Stimulated activated CD4-positive, alpha-beta T cell treated with anti-CD3 and anti-CD28 coated beads, Interleukin-1b, Interleukin-23, amount 100 ng/mL, for 48 hours (primary cell): ENCODE measurements at places on chromosomes 5 and 9.
A peak's percentile ranks its signal among the peaks of the same experiment; 100 is the strongest.

DNA sequence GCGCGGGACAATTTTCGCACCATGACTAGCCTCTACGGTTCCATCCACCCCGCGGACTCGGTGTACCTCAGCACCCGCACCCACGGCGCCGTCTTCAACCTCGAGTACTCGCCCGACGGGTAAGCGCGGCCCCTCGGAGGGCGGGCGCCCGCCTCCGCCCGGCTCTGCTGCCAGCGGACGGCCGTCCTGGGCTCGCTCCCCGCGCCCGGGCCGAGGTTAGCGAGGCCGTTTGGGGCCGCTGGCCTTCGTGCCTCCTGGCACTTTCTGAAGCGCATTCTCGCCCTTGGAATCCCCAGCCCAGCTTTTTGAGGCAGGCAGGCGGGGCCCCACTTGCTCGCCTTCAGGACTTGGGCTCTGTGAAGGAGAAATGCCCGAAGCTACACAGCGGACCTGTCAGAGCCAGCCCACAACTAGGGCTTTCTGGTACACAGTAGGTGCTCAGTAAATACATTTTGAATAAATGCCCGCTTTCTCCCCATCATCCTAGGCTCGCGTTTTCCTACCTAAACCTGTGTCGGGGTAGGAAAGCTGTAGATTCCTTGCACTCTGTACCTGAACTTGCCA, 772 bp downstream of the DCAF10 start:
- DNase-seq: peak; percentile 24

DNA sequence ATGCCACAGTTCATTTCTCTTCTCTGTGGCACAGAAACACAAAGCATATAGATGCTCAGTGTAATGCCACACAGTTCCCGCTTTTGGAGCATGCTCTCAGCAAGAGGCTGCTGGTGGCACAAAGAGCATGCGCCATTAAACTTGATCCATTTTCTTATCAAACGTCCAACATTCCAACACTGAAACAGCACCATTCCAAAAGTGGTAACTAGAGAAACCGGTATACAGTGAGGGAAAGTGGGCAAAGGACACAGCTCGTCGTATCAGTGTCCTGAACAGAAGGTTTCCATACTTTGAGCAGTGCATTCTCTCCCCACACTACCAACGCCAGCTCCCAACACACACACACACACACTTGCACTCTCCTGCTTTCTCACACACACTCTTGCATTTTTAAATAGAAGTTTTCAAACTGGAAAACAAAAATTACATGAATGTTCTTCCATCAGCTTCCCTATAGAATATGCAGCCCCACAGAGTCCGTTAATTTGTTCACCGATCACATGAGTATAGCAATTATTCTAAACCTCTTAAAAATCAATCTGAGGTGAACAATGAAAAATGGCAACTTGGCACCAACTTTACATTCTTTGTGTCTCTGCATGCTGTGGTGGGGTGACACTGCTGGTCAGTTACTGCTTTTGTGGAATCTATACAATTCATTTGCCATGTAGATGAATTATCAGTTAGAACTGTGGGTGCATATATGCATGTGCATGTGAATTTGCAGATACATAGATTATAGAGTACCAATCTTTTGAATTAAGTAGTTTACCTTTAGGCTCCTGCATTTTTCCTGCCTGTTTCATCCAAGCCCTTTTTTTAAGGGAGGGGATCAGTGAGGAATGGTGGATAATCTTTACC, 5.7 kb downstream of the NFIB start:
- DNase-seq: no peak

DNA sequence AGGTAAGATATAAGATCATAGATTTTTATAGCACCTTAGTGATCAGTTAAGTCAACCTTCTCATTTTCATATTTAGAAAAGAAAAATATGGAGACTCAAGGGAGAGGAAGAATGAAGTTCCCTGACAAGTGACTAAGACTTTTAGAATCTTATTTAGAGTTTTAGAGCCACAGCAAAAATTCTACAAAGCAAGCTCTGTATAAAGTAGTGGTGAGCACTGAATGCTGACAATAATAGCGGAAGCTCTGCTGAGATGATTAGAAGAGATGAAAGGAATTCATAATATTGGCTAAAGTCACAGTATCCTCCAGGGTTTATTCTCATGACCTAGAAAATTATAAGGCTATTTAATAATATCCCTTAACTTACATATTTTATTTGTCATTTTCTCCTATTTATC, 316.0 kb downstream of the PDE4D start:
- no peak for DNase-seq

- DNase-seq: no peak
Measured at GRCh38 chr5:177604116-177604521, 4.2 kb downstream of the B4GALT7 start.

- DNase-seq: no peak
Measured at GRCh38 chr5:161572914-161573313, 26.4 kb upstream of the GABRB2 start.

DNA sequence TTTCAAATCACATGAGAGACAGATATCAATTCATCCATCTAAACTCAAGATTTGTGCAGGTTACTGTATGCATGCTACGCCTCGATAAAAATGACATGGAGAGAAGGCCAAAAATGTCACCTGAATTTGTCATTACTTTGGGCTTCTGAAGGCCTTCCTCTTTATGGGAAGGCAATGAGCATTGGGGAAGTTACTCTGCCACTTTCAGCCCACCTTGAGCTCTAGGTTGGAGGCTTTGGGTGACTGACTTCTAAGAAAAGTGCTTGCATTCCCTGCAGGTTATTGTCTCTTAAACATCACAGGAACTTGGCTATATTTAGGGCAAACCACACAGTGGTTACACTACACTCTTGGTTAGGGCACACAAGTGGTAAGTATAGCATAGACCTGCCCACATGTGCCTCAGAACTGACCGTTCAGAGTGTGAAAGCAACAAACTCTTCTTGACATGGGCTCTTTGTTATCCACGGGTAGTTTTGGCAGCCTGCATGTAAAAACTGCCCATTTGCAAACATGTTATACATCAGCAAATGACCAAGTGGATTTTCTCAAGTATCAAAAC, 169.5 kb downstream of the ZNF608 start:
- DNase-seq: no peak

- no peak for DNase-seq
Measured at GRCh38 chr9:128735373-128735772, 11.4 kb upstream of the ZDHHC12 start.

DNA sequence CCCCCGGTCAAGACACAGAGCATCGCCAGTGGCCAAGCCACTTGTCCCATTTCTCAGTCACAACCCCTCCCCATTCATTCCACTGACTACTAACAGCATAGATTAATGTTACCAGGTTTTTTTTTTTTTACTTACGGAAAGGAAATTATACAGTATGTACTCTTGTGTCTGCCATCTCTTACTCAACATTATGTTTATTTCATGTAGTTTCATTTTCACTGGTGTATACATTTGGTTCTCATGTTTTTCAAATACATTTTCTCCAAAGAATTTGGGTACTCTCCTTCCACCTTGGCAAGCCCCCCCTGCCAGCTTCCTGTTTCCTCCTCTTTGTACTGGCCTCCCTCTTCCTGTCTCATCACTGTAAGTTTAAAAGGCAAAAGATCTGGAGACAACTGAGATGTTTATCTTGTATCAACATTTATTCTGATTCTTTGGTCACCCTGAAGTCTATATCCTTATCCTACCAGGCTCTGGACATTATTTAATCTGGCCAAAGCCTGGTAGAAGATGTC, 207.3 kb downstream of the SAXO1 start:
- no peak for DNase-seq

DNA sequence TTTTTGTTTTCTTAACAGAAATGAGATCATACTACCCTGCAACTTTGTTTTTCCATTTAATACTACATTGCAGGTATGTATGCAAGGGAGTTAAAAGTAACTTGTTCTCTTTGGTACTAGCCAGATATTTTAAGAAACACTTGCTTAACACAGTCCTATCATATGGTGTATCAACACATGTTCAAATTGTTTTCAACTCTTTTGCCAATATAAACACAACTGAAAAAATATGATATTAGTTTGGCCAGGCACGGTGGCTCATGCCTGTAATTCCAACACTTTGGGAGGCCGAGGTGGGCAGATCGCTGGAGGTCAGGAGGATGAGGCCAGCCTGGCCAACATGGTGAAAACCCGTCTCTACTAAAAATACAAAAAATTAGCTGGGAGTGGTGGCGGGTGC, 41.6 kb downstream of the RNF38 start:
- no peak for DNase-seq

- no peak for DNase-seq
Measured at GRCh38 chr5:64773533-64773932, 4.8 kb downstream of the CWC27 start.

- DNase-seq: no peak
Measured at GRCh38 chr5:5704352-5704751, 281.9 kb downstream of the ICE1 start.

GRCh38 chr5:21058289-21058688, 1070.3 kb upstream of the CDH18 start:
- no peak for DNase-seq

DNA sequence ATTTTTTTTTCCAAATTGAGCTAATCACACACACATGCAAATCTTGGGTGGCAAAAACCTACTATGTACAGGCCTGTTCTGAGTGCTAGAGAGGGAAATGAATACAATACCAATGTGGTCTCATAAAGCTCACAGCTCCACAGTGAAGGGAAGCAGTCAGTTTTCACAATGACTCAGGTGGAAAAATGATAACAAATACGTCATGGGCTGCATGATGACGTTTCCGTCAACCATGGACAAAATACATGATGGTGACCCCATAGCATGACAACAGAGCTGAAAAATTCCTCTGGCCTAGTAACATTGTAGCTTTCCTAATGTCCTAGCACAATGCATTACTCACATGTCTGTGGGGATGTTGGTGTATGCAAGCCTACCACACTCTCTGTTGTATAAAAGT, 252.5 kb downstream of the TRIM32 start:
- no peak for DNase-seq

DNA sequence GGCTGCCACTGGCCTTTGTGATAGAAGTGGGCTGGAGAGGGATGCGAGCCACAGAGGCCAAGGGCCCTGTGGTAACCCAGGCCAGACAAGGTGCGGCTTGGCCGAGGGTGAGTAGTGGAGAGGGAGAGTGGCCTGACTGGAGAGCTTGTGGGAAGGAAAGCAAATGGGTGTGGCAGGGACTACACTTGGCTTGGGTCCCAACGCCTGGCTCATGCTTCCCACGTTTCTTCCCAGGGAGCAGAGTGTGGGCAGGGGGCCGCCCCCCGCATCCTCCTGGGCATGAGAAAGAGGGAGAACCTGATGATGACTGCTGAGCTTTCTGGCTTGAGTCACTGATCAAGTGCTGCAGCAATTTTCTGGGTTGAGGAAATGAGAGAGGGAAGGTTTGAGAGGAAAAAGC, 95.7 kb downstream of the ANKH start:
- no peak for DNase-seq

GRCh38 chr5:38465061-38465460, 91.4 kb downstream of the LIFR start:
- DNase-seq: no peak

- peak; percentile 27 for DNase-seq
Measured at GRCh38 chr9:113993838-113994540, 84.1 kb downstream of the AMBP start.

DNA sequence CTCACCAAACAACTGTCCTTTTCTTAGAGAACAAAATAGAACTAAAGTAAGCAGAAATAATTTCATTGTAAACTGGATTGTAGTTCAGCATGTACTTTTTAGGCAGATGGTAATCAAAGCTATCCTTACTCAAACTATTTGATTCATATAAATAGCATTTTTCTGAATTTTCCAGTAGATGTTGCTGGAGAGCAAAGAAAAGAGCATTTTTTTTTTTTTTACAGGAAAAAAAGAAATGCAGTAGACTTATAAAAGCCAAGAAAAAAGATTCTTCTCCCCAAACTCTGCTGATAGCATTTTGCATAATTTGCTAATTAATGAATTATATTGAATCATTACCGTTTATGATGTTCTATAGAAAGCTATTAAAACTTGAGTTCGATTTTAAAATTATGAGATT, 715.3 kb upstream of the WWC1 start:
- DNase-seq: no peak

- no peak for DNase-seq
Measured at GRCh38 chr5:141039517-141039916, 11.7 kb upstream of the PCDHB1 start.

DNA sequence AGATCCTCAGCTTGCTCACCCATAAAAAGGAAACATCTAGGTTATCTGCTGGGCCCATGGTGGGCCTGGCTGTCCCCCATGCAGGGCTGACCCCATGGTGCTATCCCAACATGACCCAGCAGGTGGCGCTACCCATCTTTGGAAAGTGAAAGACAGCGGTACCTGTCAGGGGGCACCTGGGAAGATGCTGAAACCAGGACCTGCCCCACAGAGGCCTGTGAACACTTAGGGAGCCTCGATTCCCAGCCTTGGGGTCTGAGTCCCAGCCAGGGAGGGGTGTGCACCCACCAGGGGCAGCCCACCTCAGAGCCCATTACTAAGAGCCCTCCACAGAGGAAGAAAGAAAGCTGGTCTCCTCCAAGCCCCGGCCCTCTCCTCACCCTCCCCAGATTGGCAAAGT, 46.6 kb upstream of the IPPK start:
- peak; percentile 77 for DNase-seq

DNA sequence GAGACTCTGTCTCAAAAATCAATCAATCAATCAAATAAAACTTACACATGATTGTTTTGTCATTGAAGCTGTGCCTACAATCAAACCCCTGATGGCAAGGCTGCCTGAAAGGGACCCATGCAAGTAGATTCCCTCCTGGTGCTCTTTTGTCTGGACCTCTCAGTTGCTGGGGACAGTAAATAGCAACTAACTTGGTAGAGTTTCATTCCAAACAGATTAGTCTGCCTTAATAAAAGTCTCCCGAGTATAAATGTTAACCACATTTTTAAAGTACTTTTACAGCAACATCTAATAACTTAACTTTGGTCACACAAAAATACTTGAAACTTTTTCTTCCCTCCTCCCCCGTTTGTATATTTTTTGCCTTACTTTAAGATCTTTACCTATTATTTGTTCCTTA, 105.5 kb downstream of the FEM1C start:
- no peak for DNase-seq

GRCh38 chr5:34535944-34536623, 120.0 kb upstream of the RAI14 start:
- DNase-seq: peak; percentile 33

GRCh38 chr5:142358648-142359047, 33.8 kb upstream of the SPRY4 start:
- no peak for DNase-seq
